ENCODE measurements at places on chromosomes 4 and X.

GRCh38 chr4:163042306-163042705 is 124.4 kb downstream of the NAF1 start:
- no peak for DNase-seq

DNA sequence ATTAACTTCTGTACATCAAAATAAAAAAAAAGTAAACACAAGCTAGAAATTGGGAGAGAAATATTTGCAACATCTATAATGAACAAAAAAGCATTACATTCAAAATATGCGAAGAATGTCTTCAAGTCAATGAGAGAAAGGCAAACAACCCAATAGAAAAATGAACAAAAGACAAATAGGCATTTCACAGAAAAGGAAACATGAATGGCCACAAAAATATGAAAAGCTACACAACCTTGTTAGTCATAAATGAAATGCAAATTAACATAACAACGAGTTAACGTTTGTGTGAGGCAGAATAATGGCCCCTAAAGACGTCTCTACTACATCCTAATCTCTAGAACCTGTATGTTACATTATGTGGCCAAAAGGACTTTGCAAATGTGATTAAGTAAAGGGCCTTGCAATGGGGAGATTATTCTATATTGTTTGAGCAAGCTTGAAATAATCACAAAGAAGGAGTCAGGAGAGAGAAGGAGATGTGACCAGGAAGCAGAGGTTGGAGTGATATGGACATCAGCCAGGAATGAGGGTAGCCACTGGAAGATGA is 86.8 kb downstream of the WDFY3 start:
- no peak for DNase-seq

GRCh38 chr4:62898115-62898514 is 1511.1 kb downstream of the TECRL start:
- DNase-seq: no peak

DNA sequence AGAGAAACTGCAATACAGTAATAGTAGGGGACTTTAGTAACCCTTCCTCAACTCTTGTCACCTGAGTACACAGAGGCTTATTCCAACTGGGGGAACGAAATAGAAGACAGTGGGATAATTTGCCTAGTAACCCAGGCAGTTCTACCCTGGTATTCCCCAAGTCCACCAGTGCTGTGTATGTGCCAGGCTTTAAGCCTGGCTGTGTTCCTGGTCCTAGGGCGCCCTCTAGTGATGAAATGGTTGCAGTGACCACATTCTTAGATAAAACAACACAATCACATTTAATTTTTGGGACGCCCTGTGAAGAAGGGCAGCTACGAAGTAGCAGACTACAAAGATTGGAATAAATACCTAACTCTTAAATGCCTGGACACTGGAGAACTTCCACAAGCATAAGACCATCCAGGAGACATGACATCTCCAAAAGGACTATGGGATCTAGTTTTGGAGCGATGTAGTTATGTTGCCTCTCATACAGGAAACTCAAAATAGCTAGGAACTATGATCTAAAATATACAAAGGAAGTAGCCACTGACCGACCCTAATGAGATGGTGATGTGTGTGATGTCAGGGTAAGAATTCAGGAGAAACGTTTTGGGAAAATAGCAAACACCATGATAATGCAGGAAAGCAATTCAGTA is 288.5 kb upstream of the ZCCHC13 start:
- peak; percentile 11 for DNase-seq

DNA sequence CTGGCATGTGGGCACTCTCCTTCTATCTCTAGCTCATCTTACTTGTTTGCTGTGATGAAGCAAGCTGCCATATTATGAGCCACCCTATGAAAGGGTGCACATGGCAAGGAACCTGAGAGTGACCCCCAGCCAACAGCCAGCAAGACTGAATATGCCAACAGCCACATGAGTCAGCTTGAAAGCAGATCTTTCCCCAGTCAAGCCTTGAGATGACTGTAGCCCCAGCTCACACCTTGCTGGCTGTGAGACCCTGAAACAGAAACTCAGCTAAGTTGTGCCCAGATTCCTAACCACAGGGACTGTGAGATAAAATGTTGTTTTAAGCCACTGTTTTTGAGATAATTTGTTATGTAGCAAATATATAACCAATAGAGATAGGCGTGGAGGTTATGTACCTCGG is 36.2 kb downstream of the KDM5C start:
- peak; percentile 30 for DNase-seq

DNA sequence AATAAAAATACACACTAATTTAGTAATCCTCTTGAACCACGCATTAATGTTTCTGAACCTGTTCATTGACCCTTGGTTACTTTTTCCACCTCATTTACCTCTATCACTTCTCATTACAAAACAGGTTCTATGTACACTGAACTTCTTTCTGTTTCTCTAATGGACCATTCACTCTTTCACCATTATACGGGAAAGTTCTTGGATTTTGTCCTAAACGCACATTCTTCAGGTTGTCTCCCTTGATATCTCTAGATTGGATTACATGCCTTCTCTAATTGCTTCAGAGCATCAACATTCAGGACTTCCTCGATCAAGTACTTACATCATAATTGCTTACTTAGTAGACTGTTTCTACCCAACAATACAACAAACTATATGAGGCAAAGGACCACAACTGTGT is 359.4 kb upstream of the FSTL5 start:
- no peak for DNase-seq

DNA sequence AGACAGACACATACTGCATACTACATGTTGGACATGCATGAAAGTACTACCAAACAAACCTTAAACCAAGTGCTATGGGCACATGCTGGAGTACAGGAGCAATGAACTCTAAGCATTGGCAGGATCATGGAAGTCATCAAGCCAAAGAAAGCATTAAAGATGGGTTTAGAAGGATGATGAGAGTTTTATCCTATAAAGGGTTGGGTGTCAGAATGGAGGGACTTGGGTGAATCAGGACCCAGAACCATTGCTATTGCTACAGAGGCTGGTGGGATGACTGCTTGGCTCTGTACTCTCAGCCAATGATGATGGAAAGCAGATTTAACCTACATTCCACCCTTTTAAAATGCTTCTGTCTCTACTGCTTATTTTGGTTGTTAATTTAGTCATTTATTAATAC is 233.9 kb upstream of the EDA2R start:
- no peak for DNase-seq

- DNase-seq: no peak
Observed at GRCh38 chrX:72294497-72294896, 11.2 kb downstream of the CITED1 start.

DNA sequence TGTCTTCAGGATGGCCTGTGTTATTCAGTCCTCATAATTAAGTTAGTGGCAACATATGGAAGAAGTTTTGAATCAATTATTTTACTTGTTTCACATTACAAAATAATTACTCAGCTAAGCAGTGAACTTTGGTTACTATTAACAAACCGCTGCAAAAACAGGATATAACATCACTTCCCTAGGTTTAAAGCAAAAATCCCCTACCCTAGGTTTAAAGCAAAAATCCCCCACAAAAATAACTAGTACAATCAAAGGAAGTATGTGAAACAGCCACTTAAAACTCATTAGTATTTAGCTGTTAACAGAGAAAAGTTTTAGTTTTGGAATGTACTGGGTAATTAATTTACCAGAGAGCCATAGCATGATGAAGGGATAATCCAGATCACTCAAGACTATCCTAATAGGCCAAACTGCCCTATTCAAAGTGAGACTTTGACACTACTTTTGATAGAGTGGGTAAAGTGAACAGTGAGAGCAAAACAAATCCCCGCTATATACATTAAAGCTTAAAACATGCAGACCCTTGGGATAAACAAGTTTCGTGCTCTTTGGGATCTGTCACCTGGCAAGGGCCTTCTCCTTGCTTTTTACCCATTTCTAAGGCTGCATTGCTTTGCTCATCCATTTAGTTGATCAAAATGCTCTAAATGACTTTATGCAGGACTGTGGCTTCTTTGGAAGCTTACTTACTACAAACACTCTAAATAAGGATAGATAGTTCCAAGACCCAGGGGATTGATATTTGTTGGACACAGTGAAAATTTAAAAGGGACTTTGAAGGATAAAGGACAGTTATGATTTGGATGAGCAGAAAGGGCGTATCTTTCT is 36.4 kb upstream of the GPR174 start:
- no peak for DNase-seq

DNA sequence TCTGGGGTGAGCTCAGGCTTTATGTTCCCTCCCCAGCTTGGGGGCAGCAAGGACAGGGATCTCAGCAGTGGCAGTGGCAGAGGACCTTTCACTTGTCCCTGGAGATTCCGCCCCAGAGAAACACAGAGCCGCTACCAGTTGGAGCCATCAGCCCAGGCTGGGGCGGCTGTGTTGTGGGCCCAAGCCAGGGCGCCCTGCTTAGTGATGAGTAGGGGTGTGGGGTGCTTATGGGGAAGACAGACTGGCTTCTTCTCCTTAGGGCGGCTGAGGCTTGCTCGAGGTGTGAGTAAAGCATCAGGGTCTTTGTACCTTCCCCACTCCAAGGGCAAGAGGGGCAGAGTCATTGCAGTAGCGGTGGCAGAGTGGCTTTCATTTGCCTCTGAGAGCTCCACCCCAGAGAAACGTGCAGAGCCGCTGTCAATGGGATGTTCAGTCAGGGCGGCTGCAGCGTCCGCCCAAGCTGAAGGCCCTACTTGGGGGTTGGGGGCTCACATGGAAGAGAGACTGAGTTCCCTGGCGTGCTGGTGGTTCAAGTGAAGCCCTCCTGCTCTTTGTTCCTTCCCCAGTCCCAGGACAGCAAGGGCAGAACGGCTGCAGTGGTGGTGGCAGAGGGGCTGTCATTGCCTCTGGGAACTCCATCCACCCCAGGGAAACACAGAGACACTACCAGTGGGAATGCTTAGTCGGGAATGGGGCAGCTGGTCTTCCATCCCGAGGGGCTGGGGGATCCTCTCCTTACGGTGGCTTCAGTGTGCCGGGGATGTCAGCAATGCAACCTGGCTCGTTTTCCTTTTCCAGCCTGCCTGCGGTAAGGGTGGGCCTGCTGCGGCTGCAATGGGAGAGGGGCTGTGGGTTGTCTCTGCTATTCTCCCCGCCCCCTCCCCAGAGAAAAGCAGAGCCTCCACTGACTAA is 2142.5 kb upstream of the TENM3 start:
- no peak for DNase-seq

DNA sequence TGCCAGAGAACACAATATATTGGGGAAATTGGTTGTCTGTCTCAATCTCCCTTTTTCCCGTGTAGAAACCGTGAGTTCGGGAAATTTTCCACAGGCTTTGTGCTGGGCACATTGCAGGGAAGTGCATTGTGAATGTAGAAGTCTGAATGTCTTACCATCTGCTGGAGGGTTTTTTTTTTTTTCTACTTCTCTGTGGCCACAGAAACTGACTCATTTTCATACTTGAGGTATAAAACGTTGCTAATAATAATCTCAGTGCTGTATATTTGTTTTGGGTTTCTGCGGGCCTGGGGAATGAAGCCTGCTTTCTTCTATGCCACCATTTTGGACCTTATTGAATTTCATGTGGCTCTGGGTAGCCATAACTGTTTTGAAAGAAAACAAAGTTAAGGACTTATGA is 1001.2 kb downstream of the STIM2 start:
- DNase-seq: no peak

GRCh38 chr4:119977076-119977940 is 89.3 kb downstream of the MAD2L1 start:
- DNase-seq: no peak

GRCh38 chrX:153554519-153555167 is 37.2 kb downstream of the ATP2B3 start:
- peak; percentile 38 for DNase-seq

- DNase-seq: no peak
Observed at GRCh38 chr4:107896158-107896645, 35.1 kb upstream of the CYP2U1 start.

DNA sequence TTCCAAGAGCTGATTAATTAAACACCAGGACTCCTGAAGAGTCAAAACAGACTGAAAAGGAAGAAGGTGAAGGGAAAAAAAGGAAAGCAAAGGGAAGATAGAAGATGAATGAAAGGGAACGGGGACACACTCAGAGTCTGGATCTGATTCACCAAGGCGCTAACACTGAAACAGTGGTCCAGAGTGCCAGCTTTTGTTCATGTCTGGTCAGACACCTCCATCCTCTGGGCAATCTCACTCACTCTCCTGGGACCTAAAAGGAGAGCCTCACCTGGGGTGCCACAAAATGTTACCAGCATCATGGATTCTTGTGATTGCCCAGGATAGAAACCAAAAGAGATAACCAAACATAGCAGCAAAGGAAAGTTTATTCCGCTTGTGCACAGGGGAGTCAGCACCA is 120.3 kb upstream of the AFF2 start:
- no peak for DNase-seq

- DNase-seq: no peak
Observed at GRCh38 chrX:41335958-41336331, 2.0 kb downstream of the DDX3X start.

DNA sequence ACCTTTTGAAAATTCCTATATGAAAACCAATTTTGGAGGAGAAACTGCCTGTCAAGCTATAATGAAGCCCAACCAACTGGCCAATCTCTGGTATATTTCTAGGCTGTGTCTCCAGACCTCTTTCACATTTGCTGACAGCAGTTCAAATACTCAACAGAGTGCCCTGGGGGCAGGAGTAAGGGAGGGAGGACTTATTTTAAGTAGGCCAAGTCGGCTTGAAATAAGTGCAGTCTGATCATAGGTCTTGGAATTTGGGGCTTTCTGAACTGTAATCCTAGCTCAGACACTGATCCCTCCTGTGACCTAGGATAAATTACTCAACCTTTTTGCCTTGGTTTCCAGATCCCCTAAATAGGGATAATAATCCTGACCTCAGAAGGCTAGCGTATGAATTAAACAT is 59.4 kb upstream of the SLC7A11 start:
- DNase-seq: no peak

DNA sequence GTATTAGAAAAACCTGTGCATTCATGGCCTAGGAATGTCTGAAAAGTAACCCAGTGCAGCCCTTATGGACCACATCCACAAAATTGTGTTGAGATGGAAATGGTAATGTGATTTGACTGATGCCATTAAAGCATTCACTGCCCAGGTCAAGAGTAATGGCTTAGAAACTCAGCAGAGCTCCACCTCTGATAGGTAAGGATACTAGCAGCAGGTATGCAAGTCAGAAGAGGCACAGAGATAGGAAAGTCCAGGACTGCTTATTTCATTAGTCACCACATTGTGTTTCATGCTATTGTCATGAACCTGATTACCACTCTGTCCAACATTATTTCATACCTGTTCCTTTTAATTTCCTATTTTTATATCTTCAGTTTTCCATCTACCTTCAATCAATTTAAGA is 2042.2 kb downstream of the ARAP2 start:
- no peak for DNase-seq

DNA sequence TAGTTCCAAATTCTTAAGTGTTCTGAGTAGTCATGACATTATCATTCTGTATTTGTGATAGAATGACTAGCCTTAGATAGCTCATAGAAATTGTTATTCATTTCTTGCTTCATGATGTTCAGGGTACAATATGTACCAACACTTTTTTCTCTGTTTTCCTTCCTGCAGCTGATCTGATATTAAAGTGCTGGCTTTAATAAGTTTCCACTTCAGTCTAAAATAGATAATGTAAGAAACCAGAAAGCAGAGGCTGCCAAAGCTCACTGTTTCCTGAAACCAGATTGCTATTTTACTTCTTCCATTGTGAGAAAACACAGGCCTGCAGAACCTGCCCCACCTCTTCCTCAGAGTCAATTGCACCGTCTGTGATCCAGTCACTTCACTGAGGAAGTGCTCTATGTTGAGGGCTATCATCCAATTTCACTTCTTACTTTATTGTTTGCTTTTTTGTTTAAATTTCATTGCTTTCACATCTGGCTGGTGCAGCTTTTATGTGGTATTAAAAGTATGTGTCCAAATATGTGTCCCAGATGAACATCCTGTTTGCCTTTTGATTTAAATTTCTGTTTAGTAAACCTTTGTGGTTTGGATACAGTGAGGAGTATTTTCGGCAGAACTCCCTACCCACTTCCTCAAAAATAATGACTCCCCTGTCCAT is 652.1 kb downstream of the ANKRD50 start:
- DNase-seq: no peak

GRCh38 chrX:17605676-17606075 is 131.6 kb upstream of the SCML1 start:
- no peak for DNase-seq

All from stimulated activated CD4-positive, alpha-beta T cell treated with anti-CD3 and anti-CD28 coated beads, Interleukin-4, amount 100 ng/mL, for 48 hours (primary cell).